ENCODE measurements at places on chromosomes 3 and 15.

- DNase-seq, result no peak
These were observed 4.5 kb upstream of the IP6K1 start for GRCh38 chr3:49790626-49791411.

- no peak for DNase-seq
These were observed 7.6 kb upstream of the GMNC start for GRCh38 chr3:190870127-190870526.

- DNase-seq, result no peak
These were observed 4.3 kb downstream of the SNTN start for GRCh38 chr3:63656786-63657185.

DNA sequence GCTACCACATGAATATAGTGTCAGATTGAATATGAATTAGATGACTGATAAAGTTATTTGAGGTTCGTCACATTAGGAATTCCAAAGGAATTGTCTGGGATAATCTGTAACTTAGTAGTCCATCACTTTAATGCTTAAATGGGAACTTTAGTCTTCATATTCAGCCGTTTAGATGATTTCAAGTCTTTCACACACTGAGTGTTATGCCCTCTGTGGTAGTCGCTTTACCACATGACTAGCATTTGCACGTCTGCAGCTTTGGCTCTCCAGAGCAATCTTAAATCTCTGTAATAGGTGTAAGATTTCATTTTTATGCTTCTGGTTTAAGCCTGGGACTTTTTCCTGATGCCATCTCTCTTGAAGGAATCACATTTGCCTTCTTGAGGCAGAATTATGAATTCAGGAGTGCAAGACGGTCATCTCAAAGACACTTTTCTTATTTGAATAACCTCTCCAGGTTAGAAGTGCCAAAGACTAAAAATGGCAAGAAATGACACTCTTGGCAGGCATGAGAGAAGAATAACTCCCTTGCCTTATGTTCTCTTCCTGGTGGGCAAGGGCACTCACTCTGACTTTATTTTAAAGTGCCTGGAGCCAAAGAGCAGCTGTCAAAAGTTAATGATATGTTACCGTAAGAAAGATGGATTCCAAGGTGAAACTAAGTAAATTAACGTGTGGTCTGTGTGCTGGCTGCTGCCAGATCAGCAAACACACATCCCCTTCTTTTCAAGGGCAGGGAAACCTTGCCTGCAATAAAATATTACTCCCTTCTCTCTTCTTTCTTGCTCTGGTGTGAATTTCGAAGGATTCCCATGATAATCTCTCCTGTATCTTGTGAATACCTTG is 153.3 kb downstream of the B3GALNT1 start:
- no peak for DNase-seq

DNA sequence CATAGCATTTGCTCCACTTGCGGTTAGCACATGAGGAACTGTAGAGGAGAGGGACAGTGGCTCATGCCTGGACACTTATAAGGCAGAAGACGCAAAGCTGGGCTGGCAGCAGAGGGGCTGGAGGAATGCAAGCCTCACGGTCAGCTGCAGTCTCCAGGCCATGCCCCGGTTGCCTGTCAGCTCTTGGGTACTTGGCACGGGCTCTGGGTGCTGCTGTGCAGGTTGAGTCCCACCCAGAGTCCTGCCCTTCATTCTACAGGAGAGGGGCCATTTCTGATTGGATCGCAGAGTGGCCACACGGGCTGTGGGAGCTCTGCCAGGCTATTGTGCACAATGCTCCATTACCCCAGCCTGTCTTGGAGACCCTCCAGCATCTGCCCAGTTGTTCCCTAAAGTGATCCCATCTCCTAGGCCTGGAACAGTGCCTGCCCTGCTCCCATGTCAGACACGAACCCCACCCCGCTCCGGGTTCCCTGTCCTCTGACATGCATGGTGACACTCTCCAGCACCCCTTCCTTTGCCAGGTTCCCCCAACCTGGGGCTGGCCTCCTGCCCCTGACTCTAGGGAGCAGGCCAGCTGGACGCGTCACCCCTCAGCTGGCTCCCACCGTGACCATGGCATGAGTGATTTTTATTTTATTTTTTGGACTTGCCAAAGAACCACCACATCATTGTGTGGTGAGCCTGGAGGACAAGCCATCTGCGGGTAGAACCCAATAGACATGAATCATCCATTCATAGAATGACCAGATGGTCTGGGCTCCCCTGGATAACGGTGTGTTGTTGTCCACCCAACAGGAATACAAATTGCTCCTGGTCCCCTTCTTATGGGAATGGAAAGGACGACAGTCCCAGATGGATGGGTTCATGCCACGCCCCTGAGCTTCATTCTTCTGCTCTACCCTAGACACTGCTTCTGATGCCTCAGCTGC is 51.0 kb upstream of the KLF13 start:
- DNase-seq, result no peak

DNA sequence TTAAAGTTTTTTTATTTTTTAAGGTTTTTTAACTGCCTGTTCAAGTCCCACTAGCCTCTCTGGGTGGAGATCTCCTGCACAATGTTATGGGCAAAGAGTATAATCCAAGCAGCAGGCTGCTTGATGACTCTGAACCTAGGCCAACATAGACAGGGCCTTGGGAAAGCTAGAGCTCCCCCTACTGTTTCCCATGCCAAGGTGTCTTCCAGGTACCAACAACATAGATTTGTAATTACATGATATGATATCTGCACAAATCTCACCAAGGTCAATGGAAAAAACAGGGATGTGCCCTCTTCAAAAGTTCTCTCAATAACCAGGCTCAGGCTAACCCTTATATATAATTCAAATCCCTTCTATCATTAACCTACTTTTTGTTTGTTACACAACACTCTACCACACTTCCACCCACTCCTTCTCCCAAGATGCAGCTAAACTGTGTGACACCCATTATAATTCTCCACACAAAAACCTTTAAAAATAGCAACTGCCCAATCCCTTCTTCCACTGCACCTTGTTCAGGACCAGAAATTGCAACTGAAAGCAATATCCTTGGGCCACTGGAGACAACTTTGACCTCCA is 43.8 kb downstream of the RBM15B start:
- DNase-seq, result no peak

- DNase-seq, result no peak
These were observed 24.0 kb downstream of the LTF start for GRCh38 chr3:46440531-46441294.

DNA sequence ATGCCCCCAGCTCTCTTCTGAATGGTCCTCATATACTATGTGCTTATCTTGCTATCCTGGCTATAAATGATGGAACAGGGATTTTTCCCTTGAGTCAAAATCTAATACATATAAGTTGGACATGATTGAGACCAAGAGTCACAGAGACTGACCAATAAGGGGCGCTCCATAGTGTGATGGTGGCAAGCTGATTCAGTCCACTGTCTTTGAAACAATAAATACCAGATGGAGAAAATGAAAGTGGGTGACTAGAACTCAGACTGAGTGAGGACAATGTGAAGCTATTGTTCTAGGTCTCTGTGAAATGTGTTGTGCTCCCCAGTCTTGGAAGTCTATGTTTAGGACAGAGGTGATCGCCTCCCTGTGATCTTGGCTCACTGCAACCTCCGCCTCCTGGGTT is 10.6 kb upstream of the FSTL1 start:
- no peak for DNase-seq

DNA sequence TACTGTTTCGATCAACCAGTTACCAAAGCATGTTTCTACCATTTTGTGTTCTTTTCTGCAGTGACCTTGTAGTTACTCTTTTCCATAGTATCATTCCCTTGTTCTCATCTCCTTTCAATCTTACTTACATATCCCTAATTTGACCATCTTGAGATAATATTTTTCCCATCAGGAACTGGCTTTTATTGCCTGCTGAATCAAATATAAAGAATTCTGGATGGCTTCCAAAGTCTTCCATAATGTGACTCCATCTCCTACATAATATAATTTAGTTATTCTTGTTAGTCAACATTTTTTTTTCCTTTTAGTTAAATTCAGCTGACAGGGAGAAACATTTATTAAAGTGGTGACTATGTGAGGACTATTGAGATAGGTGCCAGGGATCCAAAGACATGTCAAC is 7.0 kb downstream of the USP8 start:
- DNase-seq, result no peak

DNA sequence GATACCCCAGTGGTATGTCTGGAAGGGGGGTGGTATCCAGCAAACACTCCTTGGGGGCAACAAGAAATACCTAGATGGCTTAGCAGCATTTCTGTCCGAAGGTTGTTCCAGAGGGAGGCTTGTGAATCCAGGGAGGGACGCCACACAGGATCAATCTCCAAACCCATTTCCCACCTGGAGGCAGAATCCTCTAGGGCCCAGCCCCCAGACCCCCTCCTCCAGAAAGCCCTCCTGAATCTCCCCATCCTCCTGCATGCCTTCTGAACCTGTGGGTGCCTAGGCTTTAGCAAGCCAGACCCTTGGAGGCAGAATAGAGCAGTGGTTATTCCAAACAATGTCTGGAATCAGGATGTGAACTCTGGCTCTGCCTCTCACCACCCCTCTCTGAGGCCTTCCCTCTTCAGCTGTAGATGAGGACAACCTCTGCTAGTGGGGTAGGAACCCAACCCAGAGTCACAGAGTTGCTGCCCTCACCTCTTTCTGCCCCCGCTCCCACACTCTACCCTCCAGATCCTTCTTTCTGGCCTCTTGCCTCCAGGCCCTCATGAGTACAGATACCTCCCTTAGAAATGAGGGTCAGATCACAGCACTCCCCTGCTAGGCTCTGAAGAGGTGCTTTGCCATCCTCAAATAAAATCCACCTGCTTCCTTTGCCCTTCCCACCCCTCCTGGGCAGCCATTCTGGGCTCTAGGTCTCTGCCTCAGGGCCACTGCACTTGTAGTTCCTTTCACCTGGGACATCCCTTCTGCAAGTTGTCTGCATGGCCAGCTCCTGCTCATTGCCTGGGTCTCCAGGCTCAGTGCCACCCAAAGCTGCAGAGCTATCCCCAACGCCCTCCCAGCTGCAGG is 8.1 kb downstream of the CISH start:
- peak; percentile 18 for DNase-seq

- no peak for DNase-seq
These were observed 199.4 kb upstream of the MRPL3 start for GRCh38 chr3:131702146-131702545.

- DNase-seq, result no peak
These were observed 243.5 kb downstream of the NFKBIZ start for GRCh38 chr3:102092617-102093466.

GRCh38 chr3:70519913-70520659 is 207.6 kb upstream of the MDFIC2 start:
- no peak for DNase-seq

DNA sequence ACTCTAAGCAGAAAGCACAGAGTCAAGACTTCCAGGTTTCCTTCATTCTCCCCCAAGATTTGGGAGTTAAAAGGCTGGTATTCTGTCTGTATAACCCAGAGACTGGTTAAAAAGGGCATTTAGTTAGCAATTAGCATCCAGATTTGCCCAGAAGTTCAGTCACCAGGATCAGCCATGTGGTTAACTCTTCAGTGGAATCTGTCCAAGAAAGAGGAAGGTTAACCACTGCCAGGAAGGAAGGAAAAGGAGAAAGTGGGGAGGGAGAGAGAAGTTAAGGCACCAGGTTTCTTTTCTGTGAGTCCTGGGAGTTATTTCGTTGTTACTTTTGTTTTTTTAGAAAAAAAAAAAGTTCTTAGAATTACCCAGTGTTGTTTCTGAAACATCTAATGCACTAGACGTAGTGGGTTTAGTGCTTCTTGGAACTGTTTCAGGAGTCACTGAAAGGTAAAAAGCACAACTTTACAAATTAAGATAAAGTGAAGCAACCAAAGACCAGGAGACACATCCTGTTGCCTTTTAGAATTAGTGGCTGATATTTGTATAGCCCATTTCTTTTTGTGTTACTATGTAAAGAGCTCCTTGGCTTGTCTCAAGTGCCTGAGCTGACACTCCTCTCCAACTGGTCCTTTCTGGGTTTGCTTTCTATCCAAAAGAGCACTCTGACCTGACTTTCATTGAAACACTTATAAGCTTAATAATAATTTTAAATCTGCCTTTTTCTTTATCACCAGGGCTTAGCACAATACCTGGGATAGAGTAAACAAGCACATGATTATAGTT is 128.6 kb downstream of the ABI3BP start:
- no peak for DNase-seq

DNA sequence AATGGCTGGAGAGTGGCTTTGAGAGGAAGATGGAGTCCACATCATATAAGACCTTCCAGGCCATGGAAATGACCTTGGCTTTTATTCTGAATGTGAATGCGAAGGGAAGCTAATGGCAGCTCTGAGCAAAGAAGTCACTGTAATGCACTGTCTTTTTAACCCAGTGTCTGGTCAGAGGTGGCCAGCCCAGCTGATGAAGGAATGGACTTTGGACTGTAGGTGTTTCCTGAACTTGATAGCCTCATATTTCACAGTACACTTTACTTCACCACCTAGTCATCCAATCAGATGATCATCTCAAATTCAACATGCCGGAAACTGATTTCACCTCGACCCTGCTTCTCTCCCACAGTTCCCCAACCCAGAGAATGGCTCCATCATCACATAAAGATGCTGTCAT is 33.4 kb downstream of the DCLK3 start:
- no peak for DNase-seq

DNA sequence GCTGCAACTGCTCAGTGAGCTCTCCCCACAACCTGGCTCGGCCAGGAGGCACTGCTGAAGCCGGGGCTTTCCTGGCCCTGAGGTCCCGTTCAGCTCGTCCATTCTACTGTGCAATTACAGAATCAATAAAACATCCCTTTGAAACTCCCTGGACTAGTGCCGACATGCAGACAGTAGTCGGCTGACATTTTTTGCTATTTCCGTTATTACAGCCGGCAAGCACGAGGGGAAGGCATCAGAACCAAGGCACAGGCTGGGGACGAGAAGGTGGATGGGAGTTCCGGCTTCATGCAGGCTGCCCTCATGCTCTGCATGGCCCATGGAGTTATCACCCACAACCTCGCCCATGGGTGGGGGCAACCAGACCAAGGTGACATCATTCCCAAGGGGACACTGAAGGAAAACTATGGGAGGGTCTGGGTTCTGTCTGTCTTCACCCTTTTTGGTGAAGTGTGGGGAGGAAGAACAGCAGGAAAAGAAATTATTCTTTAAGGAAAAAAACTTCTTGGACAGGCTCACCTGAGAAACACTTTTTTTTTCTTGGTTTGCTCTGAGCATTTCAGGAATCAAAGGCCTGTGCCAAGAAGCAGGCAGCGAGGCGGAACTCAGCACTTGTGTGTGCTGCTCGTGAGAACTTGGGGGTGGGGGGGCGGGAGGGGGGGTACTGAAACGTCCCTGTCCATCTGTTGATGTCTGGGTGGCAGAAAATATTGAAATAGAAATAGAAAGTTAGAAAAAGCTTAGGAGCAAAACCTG is 154.5 kb downstream of the FOXP1 start:
- DNase-seq, result no peak

Data from right cardiac atrium (tissue), 5 donors.